ENCODE measurements at places on chromosomes 2 and 18. TPM values are rescaled to one million over a fixed set of nuclear protein-coding genes. Genes with fewer than 3 reads are reported as not detected.

GRCh38 chr2:2898744-2899143 is 478.9 kb downstream of the EIPR1 start:
- no peak for DNase-seq

DNA sequence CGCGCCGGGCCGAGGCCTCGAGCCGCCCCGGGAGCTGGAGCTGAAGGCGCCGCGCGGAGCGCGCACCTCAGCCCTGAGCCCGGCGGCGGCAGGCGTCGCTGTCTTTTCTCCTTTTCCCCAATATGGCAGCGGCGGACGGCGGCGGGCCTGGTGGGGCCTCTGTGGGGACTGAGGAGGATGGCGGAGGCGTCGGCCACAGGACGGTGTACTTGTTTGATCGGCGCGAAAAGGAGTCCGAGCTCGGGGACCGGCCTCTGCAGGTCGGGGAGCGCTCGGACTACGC is 369 bp downstream of the SMCHD1 start:
- no peak for DNase-seq

DNA sequence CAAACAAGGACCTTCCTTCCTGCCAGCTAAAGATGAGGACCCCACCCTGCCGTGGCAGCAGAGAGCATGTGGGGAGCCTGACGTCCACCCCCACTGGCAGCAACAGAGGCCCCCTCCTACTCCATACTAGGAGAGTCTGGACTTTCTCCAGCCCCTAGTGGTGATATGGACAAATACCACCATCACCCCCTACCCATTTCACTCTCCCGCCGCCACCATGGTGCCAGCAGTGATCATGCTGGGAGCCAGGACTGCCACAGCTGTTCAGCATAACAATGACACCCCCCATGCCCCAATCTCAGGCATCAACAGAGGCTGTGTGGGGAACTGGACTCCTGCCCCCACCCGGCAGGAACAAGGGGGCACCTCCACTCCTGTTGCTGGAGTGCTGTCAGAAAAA is 42.7 kb upstream of the ATP9B start:
- no peak for DNase-seq

Gene ST6GAL2
- 0.23 TPM for total RNA-seq

Gene ARHGAP28
- 2.3 TPM for total RNA-seq

- no peak for DNase-seq
Observed at GRCh38 chr18:62164855-62165487, 21.9 kb downstream of the PIGN start.

GRCh38 chr2:63581298-63581961 is 6.8 kb downstream of the WDPCP start:
- peak; percentile 77 for DNase-seq

Gene PRKAG3
- total RNA-seq: not detected

DNA sequence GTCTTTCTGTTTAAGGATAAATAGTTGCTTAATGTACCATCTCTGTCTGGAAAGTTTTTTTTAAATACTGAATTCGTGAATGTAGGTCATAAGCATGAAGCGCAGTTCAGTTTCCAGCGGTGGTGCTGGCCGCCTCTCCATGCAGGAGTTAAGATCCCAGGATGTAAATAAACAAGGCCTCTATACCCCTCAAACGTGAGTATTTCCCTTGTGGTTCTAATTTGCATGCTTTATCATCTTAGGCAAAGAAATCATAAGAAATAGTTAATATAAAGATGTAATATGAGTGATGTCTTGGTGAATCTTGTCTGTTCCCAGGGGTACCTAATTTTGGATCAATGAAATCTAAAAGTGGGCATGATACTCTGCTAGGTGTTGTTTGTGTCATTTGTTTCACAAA is 1.5 kb downstream of the NDC80 start:
- DNase-seq: no peak

DNA sequence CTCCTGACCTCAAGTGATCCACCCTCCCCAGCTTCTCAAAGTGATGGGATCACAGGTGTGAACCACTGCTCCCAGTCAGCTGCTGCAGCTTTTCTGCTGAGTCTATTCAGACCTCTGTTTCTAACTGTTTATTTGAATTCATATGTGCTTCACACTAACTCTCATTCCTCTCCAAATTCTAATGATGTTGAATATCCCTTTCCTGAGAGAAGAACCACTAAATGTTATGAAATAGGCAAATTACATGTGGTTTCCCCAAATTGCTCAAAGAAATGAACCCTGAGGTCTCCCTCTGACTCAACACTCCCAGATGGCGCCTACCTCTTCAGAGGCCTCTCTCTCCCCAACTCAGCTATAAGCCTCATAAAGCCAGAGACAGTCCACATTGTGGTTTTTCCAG is 98.6 kb downstream of the IRS1 start:
- no peak for DNase-seq
